ENCODE measurements at places on chromosomes 7 and 10. TPM values are rescaled to one million over a fixed set of nuclear protein-coding genes. Genes with fewer than 3 reads are reported as not detected.

DNA sequence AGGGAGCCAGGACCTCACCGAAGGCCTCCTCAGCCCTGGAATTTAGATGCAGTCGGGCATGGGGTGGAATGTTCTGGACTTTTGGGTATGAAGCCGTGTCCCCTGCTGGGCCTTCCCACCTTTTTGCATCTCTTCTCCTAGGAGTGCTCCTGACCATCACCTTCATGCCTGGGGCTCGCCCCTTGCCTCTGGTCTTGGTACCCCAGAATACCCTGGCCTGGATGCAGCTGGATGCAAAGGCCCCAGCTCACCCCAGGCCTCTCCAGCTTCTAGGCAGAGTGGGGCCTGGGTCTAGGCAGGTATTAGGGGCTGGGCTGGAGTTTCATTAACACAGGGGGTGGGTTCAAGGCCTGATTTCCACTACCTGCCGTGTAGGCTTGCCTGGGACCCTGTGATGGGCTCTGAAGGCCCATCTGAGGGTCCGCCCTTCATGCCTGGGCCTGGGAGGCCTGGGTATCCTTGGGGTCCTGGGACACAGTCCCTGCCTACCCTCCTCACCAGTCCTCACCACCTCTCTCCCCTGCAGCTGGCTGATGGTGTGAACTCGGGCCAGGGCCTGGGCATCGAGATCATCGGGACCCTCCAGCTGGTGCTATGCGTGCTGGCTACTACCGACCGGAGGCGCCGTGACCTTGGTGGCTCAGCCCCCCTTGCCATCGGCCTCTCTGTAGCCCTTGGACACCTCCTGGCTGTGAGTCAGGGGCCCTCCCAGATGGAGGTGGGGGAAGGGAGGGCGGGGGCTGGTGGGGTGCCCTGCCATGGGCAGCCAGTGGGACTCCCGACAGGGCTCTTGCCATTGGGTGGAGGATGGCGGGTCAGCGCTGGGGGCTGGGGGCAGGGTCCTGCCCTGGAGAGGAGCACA is 10.1 kb downstream of the AQP1 start:
- no peaks in the 10 kb centered on the region for H3K27me3 ChIP-seq
- no peaks in the 10 kb centered on the region for H3K36me3 ChIP-seq
- DNase-seq, result no peak
- H3K4me1 ChIP-seq, result no peaks in the 10 kb centered on the region
- no peak overlapping the region for H3K27ac ChIP-seq

DNA sequence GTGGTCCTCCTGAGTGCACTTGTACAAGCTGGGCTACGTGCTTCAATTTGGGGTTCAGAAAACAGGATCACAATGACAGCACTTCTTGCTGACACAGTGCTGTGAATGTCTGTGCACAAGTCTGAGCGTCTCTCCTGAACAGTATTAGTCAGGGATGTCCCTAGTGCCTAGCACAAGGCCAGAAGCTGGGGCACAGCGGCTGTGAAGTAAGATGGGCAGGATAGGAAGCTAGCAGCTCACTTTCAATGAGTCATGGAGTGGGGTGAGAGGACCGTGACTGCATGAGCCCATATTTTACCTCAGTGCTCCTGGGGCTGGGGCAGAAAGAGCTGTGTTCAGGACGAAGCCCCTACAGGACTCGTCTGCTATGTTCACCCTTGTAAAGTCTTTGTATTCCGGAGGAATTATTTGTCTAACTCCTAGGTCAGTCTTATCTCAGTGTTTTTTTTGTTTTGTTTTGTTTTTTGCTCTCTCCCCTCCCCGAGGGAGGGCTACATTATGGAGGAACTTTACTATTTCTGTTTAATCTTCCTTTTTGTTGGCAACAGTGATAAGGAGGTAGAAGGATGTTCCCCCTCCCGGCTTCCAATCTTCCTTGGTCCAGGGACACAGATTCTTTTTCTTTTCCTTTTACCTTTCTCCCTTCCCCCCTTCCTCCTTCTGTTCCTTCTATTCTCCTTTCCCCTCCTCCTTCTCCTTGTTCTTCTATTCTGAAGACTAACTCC is 2.8 kb upstream of the LRMDA start:
- peaks cover 44% of the 10 kb centered on the region for H3K27me3 ChIP-seq
- no peak overlapping the region for H3K27ac ChIP-seq
- no peak for DNase-seq
- H3K4me3 ChIP-seq, result no peak overlapping the region
- no peaks in the 10 kb centered on the region for H3K36me3 ChIP-seq

- H3K4me1 ChIP-seq, result peaks cover 42% of the 10 kb centered on the region
- no peak overlapping the region for H3K4me3 ChIP-seq
- no peak for DNase-seq
- peaks cover 48% of the 10 kb centered on the region for H3K36me3 ChIP-seq
- H3K27me3 ChIP-seq, result no peaks in the 10 kb centered on the region
Observed at GRCh38 chr7:107924841-107925504, 34.0 kb downstream of the DLD start.

GRCh38 chr7:24842449-24843241 is 85.4 kb upstream of the GSDME start:
- H3K4me1 ChIP-seq, result peaks cover 10% of the 10 kb centered on the region
- DNase-seq, result no peak
- H3K36me3 ChIP-seq, result peaks cover 24% of the 10 kb centered on the region
- no peak overlapping the region for H3K27ac ChIP-seq
- H3K27me3 ChIP-seq, result no peaks in the 10 kb centered on the region

SLC29A3 gene
- 4.3 TPM for total RNA-seq

FFAR4 gene
- not detected for total RNA-seq

ARPC1B gene
- 256 TPM for total RNA-seq

TET1 gene
- total RNA-seq, result 0.82 TPM

Data from activated naive CD8-positive, alpha-beta T cell treated with anti-CD3 and anti-CD28 coated beads for 36 hours (primary cell).